ENCODE measurements at places on chromosomes 5 and 9.

DNA sequence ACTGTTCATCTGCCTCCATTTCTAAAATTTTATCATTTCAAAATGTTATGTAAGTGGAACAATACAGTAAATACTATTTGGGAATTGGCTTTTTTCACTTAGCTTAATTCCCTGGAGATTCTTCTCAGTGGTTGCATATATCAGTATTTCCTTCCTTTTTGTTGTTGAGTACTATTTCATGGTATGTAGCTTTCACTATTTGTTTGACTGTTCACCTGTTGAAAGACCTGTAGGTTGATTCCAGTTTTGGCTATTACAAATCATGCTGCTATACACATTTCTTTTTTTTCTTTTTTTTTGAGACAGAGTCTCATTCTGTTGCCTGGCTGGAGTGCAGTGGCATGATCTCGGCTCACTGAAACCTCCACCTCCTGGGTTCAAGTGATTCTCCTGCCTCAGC is 33.0 kb upstream of the PWWP2A start:
- DNase-seq, result no peak

GRCh38 chr5:142699184-142699720 is 13.4 kb upstream of the FGF1 start:
- DNase-seq, result peak; percentile 72

DNA sequence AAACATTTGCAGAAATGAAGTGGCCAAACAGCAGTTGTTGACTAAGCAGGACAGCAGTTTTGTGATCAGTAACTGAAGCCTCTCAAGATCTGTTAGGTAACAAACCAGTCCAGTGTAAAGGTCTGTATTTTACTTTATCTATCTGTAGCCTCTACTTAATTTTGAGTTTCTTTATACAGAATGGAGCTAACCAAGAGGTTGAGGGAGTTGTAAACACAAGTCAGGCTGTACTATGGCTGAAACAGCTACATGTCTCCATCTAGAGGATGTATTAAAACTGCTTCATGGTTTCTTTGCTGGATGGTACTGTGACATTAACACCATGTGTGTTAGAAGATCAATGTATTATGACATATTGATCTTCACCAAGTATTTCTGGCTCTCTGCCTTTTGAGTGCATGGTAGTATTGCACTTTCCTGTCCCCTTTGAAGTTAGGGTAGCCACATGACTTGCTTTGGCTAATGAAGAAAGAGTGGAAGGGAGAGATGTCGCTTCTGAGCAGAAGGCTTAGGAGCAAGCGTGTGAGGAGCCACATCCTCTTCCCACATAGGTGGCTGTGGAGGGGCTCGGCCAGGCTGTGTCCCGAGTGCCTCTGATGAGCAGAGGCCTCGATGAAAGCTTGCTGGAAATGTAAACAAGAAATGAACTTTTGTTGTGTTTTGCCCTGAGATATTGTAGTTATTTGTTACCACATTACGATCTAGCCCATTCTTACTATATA is 105.6 kb upstream of the PCA3 start:
- peak; percentile 42 for DNase-seq

GRCh38 chr5:14415024-14415697 is 166.4 kb upstream of the OTULINL start:
- DNase-seq, result no peak

DNA sequence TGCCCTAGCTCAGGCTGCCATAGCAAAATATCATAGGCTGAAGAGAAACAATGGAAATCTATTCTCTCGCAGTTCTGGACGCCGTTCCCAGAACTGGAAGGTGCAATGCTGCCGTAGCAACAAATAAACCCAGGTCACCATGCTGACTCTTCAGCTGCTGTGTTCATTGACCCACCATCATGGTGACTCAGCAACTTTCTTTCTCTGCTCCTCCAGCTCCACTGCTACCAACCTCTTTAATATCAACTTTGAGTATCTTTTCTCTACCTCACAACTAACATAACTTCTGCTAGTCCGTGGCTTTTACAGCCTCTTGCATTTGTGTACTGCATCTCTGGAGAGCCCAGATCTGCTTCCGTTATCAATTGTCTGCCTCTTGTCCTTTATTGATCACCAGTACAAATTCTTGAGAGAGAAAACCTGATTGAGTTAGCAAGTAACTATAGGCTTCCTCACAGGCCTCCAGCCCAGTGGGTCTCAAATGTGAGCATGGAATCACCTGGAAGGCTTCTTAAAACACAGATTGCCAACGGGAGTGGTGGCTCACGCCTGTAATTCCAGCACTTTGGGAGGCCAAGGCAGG is 47.3 kb upstream of the SLC30A5 start:
- DNase-seq, result no peak

DNA sequence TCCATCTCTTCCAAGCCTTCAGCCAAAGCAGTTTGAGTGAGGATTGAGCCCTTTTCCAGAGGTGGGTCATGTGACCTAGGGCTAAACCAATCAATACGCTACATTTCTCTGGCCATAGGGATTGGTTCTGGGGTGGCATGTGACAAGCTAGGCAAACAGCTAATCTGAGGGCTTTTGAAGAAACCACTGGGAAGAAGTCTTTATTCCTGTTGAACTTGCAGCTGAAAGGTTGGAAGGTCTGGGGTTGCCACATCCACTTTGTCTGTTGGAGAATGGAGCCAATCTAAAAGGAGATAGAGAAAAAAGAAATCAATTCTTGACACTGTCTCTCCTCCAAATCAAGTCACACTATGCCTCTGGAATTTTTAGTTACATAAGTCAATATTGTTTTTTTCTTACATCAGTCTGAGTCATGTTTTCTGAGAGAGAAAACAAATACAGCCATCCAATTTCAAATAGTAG is 637.8 kb upstream of the WWC1 start:
- DNase-seq, result no peak

- no peak for DNase-seq
Observed at GRCh38 chr9:131379056-131379455, 14.8 kb upstream of the PRRC2B start.

DNA sequence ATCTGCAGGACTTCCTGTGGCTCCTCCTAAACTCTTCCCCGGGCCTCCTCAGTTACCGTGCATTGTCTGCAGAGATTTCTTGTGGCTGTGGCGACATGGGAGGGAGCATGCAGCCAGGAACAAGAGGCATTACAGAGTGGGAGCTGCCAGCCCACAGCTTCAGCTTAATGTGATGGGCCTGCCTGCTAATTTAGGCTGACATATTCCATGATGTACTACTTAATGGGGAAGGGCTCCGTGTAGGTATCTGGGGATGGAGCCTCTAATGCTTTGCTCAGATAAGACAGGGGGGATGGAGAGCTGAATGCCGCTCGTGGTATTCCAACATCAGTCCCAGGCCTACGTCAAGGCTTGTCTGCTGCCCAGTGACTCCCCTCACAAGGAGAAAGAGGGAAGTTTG is 137.6 kb upstream of the GPR151 start:
- DNase-seq, result no peak

- DNase-seq, result peak; percentile 81
Observed at GRCh38 chr9:133709015-133709611, 29.0 kb downstream of the SARDH start.

DNA sequence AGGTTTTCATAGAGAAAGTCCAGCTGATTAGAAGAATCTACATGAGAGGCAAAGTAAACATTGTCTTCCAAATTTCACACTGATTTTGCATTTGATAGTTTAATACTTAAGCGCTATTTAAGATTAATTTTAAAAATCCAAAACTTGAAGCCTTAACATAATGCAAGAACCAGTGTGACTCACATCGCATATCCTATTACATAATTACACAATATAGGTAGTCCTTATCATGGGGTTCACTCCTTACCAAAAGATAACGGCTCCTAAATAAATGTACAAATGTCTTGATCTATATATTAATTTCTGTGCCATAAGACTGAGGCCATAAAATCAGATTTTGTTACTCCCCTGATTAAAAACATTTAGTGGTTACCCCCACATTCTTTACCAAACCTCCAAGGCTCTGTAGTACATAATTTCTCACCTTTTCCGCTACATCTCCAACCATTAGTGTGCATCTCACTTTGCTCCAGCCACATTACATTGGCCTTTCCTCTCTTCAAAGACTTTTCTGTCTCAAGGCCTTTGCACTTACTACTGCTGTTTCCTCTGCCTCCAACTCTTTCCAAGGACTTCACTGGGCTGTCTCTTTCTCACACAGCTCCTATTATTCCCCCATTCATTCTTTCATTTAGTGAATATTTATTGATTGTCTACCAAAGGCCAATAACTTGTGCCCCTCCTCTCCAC is 1.0 kb downstream of the RIOK2 start:
- DNase-seq, result no peak

GRCh38 chr9:126149661-126150060 is 177.0 kb upstream of the MVB12B start:
- no peak for DNase-seq

- no peak for DNase-seq
Observed at GRCh38 chr5:17192191-17192590, 25.2 kb upstream of the BASP1 start.

DNA sequence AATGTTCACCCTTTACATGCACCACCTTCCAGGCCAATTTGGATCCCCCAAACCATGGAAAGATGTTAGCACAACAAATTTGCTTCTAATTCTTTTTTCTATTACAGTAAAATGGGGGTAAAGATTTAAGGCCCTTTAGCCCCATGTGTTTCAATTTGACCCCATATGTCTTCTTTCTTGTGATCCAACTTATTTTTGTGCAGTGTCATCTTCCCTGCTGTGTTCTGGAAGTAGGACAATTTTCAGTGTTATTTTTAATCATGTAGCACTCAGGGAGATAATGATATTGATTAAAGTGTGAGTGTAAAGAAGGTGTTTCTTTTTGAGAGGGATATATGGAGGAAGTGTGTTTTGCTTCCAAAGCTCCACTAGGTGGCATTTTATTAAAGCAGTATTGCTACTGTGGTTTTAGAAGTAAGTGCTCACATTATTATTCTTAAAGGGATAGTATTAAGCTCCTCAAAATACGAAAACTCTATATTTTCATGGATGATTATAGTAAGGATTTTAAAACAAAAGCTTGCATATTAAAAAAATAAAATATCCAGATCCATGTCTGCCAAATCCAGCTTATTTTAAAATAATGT is 118.7 kb upstream of the ATP10B start:
- no peak for DNase-seq

GRCh38 chr5:154793599-154794524 is 38.7 kb downstream of the LARP1 start:
- DNase-seq, result no peak

DNA sequence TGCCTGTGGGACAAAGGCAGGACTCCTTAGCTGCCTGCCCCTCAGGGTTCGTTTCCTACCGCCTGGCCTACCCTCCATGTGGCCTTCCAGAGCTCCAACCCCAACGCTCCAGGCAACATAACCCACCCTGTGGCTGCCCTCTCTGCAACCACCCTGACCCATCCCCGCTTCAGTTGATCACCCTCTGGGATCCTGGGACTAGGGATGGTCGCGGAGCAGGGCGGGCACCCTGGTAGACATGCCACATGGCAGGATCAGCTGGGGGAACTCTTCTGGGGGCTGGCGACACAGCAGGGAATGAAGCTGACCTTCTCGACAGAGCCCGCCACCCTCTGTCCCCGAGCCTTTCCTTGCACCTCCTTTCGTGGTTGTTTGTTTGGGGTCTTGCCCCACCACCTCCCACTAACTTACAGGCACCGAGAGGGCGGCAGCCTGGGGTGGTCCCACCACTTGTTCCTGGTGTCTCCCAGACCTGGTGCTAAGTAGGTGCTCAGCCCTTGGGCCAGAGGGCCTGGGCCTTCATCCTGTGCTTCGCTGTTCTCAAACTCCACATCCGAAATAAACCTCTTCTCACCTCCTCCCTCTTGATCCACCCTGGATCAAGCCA is 243.1 kb downstream of the PBX3 start:
- no peak for DNase-seq

- DNase-seq, result no peak
Observed at GRCh38 chr9:36924071-36924470, 110.0 kb downstream of the PAX5 start.

GRCh38 chr5:38478166-38478565 is 78.3 kb downstream of the LIFR start:
- no peak for DNase-seq

DNA sequence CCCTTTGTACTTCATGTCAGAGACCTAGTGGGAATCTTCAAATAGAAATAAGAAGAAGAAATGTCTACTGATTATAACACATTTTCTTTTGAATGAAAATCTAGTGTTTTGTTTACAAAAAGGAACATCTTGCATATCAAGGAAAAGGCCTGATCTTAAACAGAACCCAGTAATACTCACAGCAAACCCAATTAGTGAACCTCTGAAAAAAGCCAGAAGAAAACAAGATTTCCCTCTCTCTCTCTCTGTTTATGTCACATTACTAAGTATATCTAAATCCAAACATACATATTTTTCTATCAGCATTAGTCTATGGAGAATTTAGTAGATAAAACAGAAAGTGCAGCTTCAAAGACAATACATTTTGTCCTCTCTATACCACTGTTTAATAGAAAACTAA is 457.9 kb downstream of the NR2F1-AS1 start:
- DNase-seq, result no peak

DNA sequence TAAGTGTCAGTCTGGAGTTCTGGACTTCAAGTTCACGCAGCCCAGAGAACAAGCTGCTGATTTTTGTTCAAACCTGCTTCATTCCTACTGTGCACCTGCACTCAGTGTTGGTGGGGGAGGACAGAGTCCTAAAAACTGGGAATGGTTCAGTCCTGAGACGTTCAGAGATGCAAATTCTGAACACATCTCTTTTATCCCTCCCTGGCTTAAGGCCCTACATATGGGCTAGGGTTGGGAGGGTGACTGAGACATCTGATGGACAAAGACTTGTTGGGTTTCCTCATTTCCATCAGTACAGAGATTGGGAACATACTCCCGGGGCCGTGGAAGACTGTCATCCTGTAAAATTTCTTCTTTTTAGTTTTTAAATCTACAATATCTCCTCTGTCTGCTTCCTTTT is 83.0 kb upstream of the TTC23L start:
- no peak for DNase-seq

GRCh38 chr5:115179394-115180164 is 9.9 kb upstream of the TRIM36 start:
- DNase-seq, result no peak

- DNase-seq, result no peak
Observed at GRCh38 chr9:96133321-96134021, 168.5 kb downstream of the HSD17B3 start.

DNA sequence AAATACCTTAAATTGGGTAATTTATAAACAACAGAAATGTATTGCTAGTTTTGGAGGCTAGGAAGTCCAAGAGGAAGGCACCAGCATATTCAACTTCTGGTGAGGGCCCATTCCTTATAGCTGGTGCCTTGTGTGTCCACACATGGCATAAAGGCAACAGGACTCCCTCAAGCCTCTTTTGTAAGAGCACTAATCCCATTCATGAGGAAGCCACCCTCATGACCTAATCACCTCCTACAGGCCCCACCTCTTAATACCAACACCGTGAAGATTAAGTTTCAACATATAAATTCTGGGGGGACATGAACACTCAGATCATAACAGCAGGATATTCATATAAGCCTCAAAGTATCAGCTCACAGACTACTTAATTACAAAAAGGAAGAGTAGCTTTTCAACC is 4.0 kb upstream of the PLAC8L1 start:
- no peak for DNase-seq

GRCh38 chr5:14557203-14557770 is 24.3 kb upstream of the OTULINL start:
- no peak for DNase-seq

All from CD4-positive, alpha-beta memory T cell (primary cell).